Stimulated activated naive CD8-positive, alpha-beta T cell treated with anti-CD3 and anti-CD28 coated beads, Interleukin-15, Interleukin-2, amounts not matched to agents 100 U/mL and 50 U/mL, for 24 hours (primary cell): ENCODE measurements at places on chromosomes 1 and 21.
A peak's percentile ranks its signal among the peaks of the same experiment; 100 is the strongest.

DNA sequence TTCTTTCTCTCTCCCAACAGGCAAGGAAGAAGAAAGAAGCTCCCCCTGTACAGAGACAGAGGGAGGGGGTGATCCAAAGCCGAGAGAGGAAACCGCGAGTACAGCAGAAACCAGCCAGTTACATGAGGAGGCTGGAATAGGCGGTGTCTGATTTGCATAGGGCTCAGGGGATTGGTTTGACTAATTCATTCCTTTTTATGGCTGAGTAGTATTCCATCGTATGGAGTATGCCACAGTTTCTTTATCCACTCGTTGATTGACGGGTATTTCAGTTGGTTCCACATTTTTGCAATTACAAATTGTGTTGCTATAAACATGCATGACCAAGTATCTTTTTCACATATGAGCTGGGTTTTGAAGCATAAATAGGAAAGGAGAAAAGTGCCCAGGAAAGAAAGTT is 3.4 kb upstream of the GPX7 start:
- DNase-seq = no peak

GRCh38 chr1:53678507-53678906 is 60.5 kb downstream of the GLIS1 start:
- no peak for DNase-seq

DNA sequence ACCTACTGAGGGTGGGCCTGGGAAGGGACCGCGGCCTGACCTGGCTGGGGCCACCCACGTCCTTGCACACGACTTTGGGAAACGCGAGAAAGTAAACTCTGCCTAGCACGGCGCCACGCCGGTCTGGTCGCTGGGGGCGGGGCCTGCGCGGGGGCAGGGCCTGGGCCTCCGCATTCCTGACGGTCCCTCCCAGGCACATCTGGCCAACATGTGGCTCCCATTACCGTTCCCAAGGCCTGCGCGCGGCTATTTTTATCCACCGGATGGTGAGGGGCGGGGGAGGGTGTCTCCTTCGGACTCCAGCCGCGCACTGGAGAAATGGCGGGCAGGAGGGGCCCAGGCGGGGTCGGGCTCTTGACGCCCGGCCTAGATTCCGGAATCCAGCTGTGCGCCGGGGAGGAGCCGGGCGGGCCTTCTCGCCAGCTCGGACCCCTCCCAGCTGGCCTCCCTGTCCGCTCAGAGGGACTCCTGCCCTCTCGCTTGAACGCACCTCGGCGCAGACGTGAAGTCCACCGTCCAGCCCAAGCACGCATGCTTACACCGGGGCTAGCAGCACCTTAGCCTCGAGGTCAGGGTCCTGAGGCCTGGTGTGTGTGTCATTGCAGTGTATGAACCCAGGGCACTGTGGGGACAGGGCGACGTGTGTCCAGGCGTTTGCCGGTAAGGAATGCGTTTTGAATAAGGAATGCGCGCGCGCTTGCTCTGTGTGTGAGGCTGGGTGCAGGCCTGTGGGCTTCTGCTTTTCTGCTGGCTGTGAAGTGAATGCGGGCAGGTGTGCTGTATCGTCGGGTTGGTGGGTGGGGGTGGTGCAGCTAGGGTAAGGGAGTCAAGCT is 2.1 kb downstream of the EVA1B start:
- peak; percentile 52 for DNase-seq

- peak; percentile 54 for DNase-seq
Observed at GRCh38 chr21:44865561-44866280, 7.8 kb downstream of the PTTG1IP start.

- no peak for DNase-seq
Observed at GRCh38 chr1:218451415-218451814, 106.3 kb downstream of the TGFB2 start.

- DNase-seq = no peak
Observed at GRCh38 chr1:168945870-168946269, 160.6 kb upstream of the ATP1B1 start.

DNA sequence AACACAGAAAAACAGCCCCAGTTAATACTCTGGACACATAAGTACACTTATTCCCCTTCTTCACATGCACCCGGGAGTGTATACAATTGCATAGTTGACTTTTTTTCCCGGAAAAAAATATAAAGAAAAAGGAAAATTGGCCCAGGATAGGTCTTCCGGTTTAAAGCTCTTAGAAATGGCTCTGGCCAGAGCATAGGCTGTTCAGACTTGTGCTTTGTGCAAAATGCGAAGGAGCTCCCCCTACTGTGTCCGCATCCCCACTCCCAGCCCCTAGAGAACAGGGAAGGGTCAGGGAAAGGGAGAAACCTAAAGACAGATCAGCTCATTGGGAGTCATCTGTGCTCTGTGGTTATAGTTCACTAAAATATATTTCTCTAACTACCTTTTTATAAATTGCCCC is 5.5 kb upstream of the MTMR11 start:
- DNase-seq = no peak

GRCh38 chr1:236081546-236082227 is 16.8 kb upstream of the NID1 start:
- DNase-seq = no peak

- DNase-seq = no peak
Observed at GRCh38 chr1:153552335-153552734, 3.3 kb upstream of the S100A3 start.

GRCh38 chr1:10449751-10450150 is at the start of gene CORT:
Gene CORT, plus strand, starts transcription at chr1:10450031. Its CDS starts 193 bp downstream, at chr1:10450224.
- no peak for DNase-seq

- no peak for DNase-seq
Observed at GRCh38 chr1:225769687-225770086, 7.9 kb upstream of the SRP9 start.

GRCh38 chr21:33510826-33511225 is 19.3 kb upstream of the DNAJC28 start:
- no peak for DNase-seq

DNA sequence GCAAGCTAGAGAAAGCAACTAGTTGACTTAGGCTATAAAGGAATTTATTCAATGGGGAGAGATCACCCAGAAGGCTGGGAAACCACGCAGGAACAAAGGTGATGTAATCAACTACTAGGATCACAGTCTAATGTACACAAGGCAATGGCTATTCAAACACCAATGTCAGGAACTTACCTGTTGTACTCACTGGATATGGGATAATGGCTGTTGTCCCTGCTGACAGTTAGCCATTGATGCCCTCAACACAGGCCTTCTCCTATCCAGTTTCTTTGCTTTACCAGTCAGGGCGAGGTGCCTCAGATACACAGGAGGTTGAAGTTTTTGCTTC is 32.3 kb downstream of the C21orf91 start:
- DNase-seq = no peak

GRCh38 chr1:40948741-40949443 is 30.6 kb upstream of the CTPS1 start:
- DNase-seq = peak; percentile 70

- DNase-seq = peak; percentile 70
Observed at GRCh38 chr1:45569962-45570581, 13.8 kb upstream of the NASP start.

DNA sequence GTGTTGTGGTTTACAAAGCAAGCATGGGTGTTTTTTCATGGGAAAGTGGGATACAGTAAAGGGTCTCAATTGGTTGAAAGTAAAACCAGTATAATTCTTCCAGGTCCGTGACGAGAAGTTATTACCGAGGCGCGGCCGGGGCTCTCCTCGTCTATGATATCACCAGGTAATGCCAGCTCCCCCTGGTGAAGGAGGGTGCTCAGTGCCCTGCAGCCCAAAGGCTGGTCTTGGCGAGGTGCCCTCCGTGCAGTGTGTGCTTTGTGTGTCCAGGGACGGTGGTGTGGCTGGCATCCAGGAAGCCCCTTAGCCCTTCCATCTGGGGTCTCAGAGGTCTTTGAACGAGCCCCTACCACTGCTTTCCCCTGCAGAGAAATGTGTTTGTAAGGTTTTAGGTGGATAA is 24.8 kb downstream of the RAB4A start:
- no peak for DNase-seq

GRCh38 chr21:38839328-38840286 is 33.9 kb downstream of the ETS2 start:
- DNase-seq = peak; percentile 23
